Gastrocnemius medialis (tissue), 4 donors: ENCODE measurements at places on chromosomes 4 and X. TPM values are rescaled to one million over a fixed set of nuclear protein-coding genes. Genes with fewer than 3 reads are reported as not detected.

RBM41 gene
- total RNA-seq, result 16.0 TPM

KLHL13 gene
- 3.4 TPM for total RNA-seq

ADGRL3 gene
- 0.88 TPM for total RNA-seq

TMEM47 gene
- 53.0 TPM for total RNA-seq

CLCN4 gene
- 73.3 TPM for total RNA-seq

IGFBP7 gene
- 127 TPM for total RNA-seq

SOWAHB gene
- not detected for total RNA-seq

MCTS1 gene
- total RNA-seq, result 32.4 TPM

DNA sequence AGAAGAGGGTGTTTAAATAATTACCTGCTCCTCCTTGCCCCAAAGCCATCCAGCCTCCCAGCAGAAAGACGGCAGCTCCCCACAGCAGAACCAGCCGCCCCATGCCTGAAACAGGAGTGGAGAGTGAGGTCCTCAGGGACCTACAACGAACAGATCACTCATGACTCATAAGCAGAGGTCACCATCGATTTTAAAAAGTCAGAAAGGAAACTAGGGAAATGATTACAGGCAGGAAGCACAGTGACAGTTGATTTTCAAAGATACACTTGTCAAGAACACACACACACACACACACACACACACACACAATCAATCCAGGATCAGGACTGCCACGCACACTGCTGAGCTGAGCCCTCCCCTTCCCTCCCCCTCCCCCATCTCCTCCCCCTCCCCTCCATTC lies at the start of gene CRLF2:
Gene CRLF2 (minus strand): TSS at position 118 of the 400 bp plus-strand sequence. CDS start 15 bp downstream, at position 103.
- no peak for DNase-seq

DNA sequence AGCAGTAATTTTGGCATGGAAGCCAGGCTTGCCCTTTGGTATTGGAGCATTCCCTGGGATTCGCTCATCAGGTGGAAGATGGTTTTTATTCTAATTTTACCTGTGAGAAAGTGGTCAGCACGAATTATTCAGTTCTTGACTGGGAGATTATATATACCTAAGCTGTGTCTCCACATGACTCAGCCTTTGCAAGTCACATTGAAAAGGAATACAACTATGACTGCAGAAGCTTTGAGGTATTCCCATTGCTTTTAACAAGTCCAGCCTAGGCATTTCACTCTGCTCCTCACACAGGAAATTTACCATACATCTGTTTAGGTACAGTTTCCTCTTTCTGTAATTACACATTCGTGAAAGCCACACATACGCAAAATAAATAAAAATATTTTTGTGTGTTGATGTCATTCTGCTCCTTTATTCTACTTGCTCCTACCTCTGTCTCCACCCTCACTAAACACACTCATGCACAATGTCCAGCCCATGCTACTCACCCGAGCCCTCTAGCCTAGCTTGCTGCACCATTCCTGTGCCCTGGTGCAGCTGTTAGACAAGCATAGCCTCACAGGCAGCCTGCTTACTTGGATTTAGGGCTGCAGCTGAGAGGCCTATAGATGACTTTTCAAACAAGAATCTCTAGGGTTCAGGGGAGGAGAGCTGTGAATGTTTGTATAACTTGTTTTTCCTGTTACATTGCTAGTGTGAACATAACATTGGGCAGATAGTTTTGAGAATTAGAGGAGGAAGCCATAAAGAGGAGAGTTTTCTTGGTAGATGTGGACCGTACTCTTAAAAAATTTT lies 504.4 kb upstream of the FAT1 start:
- no peak for DNase-seq

DNA sequence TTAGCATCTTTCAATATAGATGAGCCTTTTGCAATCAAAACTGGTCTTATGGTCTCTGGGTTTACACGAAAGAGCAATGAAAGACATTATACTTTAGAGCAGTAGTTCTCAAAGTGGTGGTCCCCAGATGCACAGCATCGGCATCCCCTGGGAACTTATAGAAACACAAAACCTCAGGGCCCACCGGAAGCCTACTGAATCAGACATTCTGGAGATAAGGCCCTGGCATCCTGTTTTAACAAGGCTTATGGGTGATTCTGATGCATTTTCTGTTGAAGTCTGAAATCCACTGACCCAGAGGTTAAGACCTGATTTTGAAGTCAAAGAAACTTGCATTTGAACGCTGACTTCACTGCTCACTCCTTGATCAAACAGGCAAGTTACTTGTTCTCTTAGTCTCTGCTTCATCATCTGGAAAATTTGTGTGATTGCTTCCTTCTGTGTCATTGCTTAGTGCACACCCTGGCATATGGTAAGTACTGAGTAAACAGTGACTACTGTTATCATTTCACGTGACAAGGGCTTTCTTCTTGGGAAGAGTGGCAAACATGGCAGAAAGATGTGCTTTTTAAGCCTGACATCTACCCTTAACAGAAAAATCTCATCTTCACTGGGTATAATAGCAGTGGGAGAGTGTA lies 14.5 kb downstream of the CHRNA9 start:
- DNase-seq, result no peak

- no peak for DNase-seq
Measured at GRCh38 chr4:22372986-22373385, 142.9 kb downstream of the ADGRA3 start.

GRCh38 chr4:57190601-57191481 lies 80.7 kb upstream of the IGFBP7 start:
- DNase-seq, result no peak

- DNase-seq, result no peak
Measured at GRCh38 chr4:180564448-180564847, 1678.8 kb upstream of the TENM3 start.

GRCh38 chr4:36133658-36134057 lies 110.7 kb downstream of the ARAP2 start:
- DNase-seq, result no peak

- DNase-seq, result no peak
Measured at GRCh38 chr4:26105815-26106699, 192.0 kb downstream of the SMIM20 start.

- no peak for DNase-seq
Measured at GRCh38 chr4:14787894-14788293, 214.4 kb upstream of the CPEB2 start.

DNA sequence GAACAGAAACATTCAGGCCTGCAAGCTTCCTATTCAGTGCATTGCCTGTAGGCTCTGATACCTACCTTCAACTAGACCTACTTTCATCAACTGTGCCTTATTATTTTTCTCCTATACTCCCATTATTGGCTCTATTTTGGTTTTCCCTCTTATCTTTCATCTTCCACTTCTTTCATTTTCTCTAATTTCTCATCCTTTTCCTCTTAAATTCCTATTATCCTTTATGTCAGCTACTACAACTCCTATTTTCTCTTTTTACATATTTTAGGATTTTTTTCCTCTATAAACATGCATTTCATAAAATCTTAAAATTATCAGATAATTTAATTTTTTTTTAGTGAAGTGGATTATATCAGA lies 61.6 kb upstream of the PRDM8 start:
- no peak for DNase-seq
